ENCODE measurements at places on chromosomes 4 and X.

- DNase-seq = no peak
Measured at GRCh38 chr4:27928761-27929540, 1068.3 kb downstream of the STIM2 start.

GRCh38 chr4:123966990-123967769, 570.6 kb downstream of the SPRY1 start:
- no peak for DNase-seq

GRCh38 chr4:122827258-122827878, 737 bp downstream of the FGF2 start:
- peak; percentile 17 for DNase-seq

DNA sequence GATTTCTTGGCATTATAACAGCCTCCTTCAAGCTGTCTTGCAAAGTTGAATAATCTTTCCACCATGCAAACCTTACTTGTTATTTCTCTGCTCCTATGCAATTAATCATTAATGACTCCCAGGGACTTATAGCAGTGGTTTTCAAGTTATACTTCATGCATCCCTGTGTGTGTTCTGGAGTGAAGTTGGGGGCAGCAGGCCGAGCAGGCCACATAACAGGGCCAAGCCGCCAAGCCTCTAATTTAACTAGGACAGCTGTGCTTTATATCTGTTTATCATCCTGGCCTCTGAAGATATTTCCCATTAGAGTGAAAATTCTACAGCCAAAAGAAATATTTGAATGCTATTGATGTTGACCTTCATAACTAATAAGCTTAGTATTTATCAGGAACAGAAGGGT, 133.5 kb upstream of the PAK3 start:
- no peak for DNase-seq

DNA sequence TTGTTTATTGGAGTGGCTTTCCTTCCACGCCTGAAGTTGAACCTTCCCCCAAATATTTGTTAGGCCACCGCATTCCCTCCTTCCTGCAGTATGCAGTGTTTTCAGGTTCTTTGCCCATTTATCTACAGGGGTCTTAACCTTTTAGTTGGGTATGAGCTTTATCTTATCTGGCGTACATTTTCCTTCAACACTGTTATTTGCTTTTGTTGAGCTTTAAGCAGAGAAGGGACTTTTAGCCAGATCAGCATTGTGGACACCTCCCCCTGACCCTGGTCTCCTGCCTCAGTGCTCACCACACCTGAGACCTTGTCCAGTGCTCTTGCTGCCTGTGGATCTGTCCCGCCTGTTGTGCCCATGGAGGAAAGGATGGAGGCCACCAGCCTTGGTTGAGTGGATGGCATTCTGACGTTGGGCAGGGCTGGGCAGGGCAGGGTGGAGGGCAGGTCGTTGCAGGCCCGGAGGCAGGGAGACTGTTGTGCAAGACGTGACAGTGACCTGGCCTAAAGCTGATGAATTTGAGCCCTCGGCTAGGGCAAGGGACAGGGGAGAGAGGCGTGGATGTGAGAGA, 998 bp upstream of the DUSP9 start:
- DNase-seq = no peak

DNA sequence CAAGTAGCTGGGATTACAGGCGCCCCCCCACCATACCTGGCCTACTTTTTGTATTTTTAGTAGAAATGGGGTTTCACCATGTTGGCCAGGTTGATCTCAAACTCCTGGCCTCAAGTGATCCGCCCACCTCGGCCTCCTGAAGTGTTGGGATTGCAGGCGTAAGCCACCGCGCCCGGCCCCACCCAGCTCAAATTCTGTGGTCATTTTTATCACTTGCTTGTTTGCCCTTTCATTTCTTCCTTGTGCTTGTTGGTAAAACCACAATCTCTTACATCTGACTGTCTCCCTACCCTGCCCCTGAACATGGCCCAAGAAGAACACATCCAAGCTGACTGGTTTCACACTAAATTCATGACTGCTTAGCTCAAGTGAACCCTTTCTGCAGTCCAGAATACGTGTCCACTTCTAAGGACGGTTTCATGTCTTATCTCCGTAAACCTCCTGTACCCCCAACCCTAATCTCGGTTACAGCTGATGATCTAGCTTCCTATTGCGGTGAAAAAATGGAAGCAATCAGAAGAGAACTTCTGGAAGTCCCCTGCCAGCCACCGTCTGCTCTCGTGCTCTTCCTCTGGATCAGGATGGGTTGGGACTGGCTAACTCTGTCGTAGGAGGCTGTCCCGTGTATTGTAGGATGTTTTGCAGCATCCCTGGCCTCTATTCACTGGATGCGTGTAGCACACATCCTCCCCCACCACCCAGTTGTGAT, 5.4 kb upstream of the RS1 start:
- no peak for DNase-seq

GRCh38 chrX:11100281-11101035, 10.7 kb upstream of the HCCS start:
- no peak for DNase-seq

- no peak for DNase-seq
Measured at GRCh38 chr4:13516315-13516860, 27.9 kb downstream of the NKX3-2 start.

GRCh38 chr4:148315049-148315448, 127.2 kb downstream of the NR3C2 start:
- DNase-seq = no peak

- no peak for DNase-seq
Measured at GRCh38 chrX:107654566-107654871, 26.2 kb downstream of the PRPS1 start.

DNA sequence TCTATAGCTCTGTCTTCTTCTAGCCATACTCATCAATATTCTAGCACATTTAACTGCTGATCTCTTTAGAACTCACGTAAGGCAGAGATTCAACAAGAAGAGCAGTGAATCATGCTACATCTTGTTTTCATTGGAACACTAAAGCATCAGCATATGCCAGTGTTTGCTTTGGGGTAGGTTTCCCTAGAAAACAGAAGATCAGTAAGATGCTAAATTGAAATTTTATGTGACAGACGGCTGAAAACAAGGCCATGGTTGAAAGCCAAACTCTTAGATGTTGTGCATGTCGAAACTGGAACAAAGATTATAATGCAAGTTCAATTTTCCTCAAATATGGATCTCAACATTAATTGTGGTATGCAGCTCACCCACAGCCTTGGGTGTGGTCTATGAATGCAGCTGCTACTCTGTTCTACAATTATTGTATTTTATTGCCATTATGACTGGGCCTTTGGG, 107.6 kb downstream of the PDLIM5 start:
- no peak for DNase-seq

DNA sequence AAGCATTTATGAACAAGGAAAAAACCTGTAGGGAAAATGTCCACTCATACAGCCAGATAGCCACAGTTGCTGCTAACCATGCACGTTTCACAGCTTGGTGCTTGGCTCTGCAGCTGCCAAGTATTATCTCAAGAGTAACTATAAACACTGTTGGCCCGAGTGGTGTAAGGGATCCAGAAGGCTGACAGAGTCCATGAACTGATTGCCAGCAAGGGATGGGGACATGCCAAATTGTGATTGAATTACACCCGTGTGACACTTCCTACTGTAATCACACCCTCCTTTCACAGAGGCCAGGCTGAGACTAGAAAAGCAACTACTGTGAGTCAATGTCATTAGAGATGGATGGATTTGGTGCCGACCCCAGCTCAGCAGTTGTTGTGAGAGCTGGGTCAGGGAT, 223.9 kb upstream of the ANKRD50 start:
- peak; percentile 93 for DNase-seq

DNA sequence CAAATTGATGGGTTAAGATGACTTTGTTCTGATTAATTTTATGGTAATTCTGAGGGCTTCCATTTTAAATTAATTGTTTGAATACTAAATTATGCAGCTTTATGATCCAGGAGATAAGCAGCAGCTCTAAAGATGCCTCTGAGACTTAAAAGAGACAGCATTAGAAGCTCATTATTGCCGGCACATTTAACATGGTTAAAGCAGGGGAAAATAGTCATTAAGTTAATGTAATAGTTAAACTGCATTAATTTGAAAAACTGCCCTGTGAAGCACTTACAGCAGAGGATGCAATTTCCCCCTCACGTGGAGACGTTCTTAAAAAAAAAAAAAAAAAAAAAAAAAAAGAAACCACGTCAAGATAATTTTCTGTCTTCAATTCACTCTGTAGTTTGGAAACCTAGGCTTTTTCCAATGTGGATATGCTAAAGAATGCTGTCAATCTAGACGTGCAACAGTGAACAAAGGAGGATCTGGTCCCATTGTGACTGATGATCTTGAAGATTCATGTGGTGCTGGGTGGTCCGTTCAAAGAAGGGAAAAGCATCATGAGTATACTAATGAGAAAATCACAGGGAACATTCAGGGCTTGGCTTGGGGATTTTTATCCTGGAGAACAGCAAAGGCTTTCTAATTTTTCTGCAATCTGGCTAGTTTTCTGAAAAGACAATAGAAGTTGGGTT, 440.6 kb upstream of the HS3ST1 start:
- DNase-seq = no peak

DNA sequence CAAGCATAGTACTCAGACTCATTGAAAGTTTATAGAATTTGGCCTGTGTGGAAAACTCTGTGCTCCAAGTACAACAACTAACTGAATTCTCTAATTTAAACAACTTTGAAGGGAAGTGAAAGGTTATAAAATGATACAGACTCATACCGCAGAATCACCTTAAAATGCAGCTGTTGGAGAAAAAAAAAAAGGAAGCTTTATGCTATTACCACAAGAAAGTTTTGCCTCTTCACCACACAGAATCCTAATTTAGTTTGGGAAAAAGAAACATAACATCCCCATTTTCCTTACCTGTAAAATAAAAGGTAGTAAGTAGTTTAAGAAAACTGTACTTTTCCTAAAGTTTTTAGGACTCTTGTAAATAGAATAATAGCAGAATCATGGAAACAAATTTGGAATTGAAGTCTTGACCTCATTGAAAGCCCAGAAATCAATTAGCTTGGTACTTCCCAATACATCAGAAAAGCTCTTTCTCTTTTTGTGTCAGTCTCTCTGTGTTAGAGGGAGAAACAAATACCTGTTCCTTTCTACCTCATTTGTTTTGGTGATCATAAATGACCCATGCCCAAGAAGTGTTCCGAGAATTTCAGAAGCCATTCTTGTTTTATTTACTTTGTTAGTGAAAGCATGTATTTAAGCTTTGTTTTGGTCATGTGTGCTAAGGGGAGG, 78.8 kb downstream of the NFKB1 start:
- no peak for DNase-seq

DNA sequence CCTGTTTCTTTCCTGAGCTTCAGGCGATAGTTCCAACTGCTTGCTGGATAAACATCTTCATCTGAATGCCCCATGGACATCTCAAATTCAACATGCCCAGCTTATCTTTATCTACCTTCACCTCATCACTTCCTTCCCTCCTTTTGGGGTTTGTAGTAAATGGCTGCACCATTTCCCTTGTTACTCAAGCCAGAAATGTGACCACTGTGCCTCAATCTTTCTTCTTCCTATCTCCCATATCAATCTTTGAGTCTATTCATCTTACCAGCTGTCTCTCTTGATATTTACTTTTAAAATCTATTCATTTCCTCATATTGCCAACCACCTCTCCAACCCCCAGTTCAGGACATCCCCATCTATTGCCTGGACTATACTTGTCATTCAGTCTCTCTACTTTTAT, 155.4 kb downstream of the PPA2 start:
- no peak for DNase-seq

GRCh38 chrX:55088795-55089489, at the start of gene PAGE2:
TSS of gene PAGE2 (plus strand) at chrX:55089018. CDS start at chrX:55090021, 1,003 bp downstream.
- DNase-seq = no peak

- no peak for DNase-seq
Measured at GRCh38 chr4:3386526-3386925, 55.2 kb upstream of the HGFAC start.

DNA sequence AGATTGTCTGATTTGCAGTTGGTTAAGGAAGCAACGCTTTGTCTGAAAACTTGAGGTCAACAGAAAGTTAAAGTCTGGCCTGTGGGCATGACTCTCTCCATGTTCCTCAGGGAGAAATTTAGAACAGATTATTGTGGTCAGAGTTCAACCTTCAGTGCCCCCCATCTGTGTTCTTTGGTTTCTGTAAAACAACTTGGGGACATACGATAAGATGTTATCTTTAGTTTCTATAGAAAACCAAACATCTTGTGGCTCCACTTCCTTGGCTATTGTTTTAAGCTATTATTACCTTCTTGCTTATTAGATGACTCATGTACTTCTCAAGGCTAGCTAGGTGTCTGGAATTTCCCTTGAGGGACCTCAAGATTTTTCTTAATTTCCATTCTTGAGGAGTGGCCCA, 507.7 kb downstream of the PDHA2 start:
- no peak for DNase-seq

GRCh38 chr4:147017081-147017480, 71.4 kb upstream of the TTC29 start:
- DNase-seq = no peak

DNA sequence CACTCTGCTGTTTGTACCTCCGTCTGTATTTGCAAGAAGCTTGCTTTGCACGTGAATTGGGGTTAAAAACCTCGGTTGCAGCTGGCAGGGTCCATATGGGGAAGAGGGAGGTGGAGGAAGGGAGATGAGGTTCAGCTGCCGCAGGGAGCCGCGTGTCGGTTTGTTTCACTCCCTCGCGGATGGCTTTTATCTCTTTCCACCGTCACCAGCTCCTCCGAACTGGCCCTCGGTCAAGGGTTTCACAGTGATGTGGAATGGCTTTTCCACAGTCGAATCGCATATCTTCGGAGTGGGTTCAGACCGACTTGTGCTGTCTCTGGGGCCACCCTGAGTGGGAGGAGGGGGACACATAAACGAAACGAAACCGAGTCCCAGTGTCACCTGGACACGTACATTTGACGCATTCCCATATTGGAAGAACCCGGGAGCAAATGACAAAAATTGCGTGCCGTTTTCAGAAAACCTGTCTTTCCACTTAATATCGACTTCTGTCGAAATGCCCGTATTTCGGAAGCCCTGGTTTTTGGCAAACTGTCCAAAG, 929 bp downstream of the ZBTB33 start:
- peak; percentile 14 for DNase-seq

- no peak for DNase-seq
Measured at GRCh38 chr4:159045321-159045720, 57.6 kb upstream of the RAPGEF2 start.

DNA sequence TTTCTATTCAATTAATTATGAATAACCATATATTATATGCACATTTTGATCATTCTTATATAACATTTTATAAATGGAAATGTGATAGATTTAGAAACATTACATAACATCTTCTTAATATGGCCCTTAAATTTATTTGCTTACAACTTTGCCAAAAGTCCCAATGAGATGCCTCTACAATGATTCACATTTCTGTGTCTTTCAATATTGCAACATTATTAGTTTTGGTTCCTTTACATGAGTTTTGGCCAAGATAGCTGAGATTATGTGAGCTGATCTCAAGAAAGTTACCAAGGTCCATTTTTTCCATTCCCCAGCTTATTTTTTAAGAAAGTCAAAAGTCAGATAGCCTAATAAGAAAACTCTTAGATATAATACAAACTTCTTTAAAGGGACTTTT, 361.2 kb downstream of the PCDH7 start:
- DNase-seq = no peak

GRCh38 chrX:9114245-9114644, 80.3 kb upstream of the FAM9B start:
- DNase-seq = no peak

GRCh38 chr4:10108818-10109783, 7.5 kb downstream of the WDR1 start:
- no peak for DNase-seq

GRCh38 chrX:84118769-84119168, 69.2 kb downstream of the RPS6KA6 start:
- DNase-seq = no peak

- no peak for DNase-seq
Measured at GRCh38 chr4:43330288-43330687, 437.8 kb downstream of the GRXCR1 start.

All from NCI-H1092 (cell line).